ENCODE measurements at places on chromosomes 11 and 22.

GRCh38 chr22:37503850-37504249 is 15.4 kb downstream of the CARD10 start:
- no peak for DNase-seq

DNA sequence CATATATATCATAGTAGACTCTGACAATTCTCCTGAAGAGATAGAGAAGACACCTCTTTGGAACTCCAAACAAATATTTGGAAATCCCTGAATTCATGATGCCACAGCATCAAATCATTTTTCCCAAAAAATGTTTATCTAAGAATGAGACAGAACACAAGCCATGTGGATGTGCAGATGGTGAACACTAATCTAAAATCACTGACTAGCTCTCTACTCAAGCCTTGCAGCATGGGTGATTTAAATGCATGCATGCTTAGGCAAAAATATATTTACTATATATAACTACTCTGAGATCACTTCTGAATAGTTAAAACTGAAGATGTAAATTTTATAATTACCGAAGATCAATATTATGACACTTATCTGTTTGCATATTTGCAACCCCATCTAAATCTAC is 289.9 kb downstream of the GUCY1A2 start:
- DNase-seq, result no peak

DNA sequence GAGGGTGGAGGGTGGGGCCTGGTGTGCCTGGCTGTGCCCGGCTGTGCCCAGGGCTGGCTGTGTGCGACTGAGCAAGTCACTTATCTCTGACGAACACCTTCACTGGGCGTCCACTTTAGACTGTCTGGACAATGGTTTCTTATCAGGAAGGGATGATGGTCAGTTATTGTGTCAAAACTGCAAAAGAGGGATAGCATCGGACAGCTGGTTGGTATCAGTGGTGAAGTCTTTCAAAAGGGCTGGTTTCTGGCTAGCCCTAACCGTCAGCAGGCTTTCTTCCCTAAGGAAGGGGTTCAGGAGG is 4.1 kb upstream of the MGAT3 start:
- DNase-seq, result no peak

DNA sequence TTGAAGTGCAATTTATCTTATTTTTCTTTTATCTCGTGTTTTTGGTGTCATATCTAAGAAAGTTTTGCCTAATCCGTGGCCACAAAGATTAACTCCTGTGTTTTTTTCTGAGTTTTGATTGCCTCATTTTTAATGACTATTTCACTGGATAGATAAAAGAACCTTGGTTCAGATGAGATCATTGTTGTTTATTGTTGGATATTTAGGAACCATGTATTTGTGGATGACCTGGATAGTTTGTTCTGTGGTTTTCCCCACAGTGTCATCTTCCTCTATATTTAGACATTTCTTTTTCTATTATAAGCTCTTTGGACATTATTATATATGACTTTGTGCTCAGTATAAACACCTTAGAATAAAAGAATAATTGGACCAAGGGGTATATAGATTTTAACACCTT is 37.2 kb downstream of the PPP6R3 start:
- DNase-seq, result no peak

GRCh38 chr11:36109850-36110606 is 166.2 kb downstream of the LDLRAD3 start:
- no peak for DNase-seq

GRCh38 chr11:73384872-73385689 is 8.9 kb downstream of the RELT start:
- peak; percentile 98 for DNase-seq

DNA sequence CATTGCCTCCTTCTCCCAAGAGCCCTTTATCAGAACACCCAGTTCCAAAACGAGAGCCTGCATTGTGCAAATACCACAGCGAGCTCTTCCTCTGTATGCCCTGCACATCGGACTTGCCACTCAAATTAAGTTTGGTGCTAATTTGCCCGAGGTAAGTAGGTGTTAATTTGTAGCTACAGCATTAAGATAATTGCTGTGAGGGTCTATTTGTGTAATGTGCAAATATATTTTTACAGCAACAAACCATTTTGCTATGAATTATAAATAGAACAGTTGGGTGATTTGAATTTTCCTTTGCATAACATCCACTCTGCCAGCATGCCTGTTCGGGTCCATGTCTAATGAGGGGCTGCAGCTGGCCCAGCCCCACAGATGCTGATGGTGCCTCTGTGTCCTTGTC is 8.1 kb downstream of the ARHGAP8 start:
- DNase-seq, result no peak

- no peak for DNase-seq
Measured at GRCh38 chr22:36538529-36538928, 9.6 kb upstream of the EIF3D start.

DNA sequence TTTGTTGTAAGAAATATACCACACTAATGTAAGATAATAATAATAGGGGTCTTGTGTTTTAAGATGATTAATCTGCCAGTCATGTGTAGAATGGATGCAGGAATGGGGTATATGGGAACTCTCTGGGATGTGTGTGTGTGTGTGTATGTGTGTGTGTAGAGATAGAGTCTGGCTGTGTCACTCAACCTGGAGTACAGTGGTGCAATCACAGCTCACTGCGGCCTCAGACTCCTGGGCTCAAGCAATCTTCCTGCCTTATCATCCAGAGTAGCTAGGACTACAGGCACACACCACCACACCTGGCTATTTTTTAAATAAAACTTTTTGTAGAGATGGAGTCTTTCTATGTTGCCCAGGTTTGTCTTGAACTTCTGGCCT is 11.5 kb upstream of the PANX1 start:
- no peak for DNase-seq

DNA sequence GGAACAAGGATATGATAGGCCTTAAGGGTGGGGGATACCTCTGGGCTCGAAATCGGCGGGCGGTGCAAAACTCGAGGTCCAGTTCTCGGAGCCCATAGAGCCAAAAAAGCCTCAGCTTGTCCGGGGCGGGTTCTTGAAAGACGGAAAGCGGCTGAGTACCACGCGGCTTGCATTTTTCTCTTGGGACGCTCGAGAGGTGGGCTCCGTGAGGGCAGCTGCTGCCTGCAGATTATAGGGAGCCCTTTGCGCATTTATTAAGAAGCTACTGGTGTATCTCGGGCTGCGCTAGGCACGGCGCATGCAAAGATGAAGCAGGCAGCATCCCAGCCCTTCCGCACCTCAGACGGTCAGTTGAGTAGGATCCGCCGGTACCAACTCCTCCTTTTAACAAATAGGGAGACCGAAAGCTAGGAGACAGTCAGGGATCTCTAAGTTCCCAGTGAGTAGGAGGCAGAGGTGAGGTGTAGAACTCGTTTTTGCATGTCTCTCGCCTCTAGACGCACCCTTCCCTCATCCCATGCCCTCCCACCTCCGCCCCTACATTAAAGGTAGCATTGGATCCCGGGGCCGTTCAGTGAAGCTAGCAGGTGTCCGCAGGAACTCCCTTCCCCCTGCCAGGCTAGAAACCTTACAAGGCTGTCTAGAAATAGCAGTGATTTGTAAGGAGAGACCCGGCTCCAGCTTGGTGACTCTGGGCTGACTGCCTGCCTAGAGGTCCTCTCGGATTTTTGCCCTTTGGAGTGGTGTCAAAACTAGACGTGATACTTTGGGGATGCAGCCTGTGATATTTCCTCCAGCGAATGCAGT is 768 bp downstream of the LDHA start:
- DNase-seq, result no peak

DNA sequence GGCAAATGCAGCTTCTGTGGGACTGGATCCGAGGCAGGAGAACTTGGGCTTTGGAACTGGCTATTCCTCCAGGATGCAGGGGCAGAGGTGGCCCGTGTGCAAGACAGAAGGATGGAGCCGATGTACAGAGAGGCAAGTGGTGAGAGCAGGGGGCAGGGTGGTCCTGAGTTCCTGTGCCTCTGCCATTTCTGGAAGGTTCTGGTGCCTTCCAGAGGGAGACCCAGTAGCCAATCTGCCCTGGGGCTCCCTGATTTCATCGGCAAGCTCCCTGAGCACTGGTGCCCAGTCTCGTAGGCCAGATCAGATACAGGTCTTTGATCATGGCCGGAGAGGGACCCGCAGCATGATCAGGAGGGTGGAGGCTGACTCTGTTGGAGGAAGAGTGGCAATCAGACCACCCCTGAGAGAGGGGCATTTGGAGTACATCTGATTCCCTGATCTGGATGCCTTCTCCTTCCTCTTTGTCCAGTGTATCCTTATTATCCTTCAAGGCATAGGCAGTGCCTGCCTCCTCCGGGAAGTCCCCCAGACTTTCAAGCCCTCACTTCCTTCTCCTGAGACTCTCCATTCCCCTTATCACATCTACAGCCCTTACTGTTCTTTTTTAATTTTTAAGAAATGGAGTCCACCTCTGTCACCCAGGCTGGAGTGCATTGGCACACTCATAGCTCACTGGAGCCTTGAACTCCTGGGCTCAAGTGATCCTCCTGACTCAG is 9.7 kb downstream of the MRGPRD start:
- DNase-seq, result no peak

GRCh38 chr11:14357881-14358728 is 878 bp downstream of the RRAS2 start:
- DNase-seq, result no peak

GRCh38 chr11:118497831-118498230 is 29.4 kb upstream of the TTC36 start:
- DNase-seq, result no peak

GRCh38 chr11:14036469-14036868 is 73.9 kb downstream of the SPON1 start:
- DNase-seq, result no peak

GRCh38 chr11:108472681-108473080 is 5.4 kb upstream of the C11orf65 start:
- DNase-seq, result no peak

- no peak for DNase-seq
Measured at GRCh38 chr11:3182462-3182852, 17.3 kb upstream of the OSBPL5 start.

DNA sequence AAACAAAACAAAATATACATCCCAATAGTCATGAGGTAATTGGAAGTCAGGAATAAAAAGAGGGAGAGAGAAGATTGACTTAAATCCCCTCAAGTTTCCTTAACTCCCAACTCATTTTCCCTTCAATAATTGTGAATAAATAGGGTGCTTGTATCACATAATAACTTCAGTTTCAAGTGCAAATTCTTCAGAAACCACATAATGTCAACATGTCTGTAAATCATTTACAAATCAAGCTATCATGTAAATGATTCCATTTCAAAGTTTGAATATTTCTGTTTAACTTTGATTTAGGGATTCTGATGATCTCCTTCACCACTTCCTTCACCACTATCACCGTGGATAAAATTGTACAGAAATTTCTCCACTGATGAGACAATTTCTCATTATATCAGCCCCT is 23.2 kb downstream of the CASP5 start:
- DNase-seq, result no peak

GRCh38 chr11:34488855-34489557 is 24.6 kb downstream of the ELF5 start:
- DNase-seq, result no peak

DNA sequence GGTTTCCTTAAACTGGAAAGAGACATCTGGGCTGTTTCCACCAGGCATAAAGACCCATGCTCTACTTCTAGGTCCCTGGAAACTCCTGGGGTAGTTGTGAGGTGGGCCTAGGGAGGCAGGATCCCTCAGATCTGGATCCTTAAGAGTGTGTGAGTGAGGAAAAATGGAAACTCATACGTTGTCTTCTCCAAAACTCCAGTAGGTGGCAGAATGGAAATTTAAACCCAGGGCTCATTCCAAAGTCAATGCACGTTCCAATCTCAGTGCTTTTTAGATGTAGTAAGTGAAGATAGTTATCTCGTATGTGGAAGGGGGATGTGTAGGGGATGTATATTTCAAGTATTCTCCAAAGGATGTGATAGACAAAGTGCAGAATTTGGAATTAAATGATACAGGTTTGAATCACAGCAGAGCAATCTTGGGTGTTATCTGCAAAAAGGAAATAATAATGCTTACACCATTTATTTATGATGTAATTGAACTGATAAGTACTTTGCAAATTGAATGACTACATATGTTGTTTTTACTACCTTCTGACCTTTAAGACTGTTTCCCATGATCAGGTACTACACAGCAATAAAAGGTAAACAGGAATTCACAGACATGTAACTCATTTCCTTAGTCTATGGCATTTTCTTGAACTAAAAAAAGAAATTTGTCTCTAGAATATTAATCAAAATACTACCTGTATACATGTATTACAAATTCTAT is 13.1 kb upstream of the MMP1 start:
- no peak for DNase-seq

DNA sequence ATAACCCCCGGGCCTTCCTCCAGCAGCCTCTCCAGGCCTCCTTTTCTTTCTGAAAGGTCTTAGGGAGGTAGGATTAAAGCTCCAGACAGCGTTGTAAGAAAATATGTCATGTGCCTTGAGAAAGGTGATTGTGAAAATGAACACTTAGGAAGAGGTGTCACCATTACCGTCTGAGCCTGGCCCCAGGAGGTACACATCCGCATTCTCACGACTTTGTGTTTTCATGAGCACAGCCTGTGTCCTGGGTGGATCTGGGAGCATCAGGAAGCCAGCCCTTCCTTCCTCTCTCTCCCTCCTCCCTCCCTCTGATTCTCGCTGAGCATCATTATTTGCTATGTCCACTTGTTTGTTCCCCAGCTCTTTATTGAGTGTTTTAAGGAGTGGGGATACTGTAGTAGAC is 105.1 kb upstream of the CRYBB3 start:
- DNase-seq, result no peak

DNA sequence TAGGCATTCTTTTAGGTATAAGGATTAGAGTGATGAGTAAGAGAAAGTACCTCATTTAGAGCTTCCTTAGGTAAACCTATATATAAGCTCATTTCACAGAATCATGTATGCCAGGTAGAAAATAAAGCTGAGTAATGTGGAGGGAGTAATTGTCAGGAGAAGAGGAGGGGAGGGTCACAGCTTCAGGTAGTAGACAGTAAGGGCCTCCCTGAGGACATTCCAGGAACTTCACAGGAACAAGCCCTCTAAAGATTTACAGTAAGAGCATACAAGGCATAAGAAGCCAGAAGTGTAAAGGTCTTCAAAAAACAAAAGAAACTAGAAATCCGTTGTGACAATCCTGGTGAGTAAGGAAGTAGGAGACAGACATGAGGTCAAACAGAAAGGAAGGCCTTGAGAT is 57.6 kb downstream of the USP47 start:
- DNase-seq, result no peak

DNA sequence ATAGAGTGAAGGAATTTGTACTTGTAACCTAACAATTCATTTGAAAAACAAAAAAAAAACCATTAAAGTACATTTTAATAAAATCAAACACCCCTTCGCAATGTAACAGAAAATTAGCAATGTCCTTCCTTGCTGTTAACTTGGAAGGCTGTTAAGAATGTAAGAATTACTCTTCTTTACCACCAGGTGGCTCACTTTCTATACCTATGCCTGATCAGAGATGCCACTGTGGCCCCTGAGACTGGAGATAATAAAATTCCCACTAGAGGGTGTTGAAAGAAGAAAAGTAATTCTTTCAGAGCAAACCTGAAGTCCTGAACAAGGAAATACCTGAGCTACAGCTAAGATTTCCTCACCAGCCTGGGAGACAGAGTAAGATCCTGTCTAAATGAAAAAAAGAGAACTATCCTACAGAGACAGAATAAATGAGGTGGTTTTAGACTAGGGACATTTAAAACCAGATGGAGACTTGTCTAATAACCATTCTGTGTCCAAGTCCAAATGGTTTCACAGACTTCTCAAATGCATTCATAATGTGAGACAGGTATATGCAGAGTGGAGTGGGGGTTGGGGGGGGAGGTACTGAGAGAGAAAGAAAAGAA is 1089.3 kb downstream of the FAM181B start:
- peak; percentile 24 for DNase-seq
